Tibial nerve (tissue), 4 donors: ENCODE measurements at places on chromosomes 6 and 20.

DNA sequence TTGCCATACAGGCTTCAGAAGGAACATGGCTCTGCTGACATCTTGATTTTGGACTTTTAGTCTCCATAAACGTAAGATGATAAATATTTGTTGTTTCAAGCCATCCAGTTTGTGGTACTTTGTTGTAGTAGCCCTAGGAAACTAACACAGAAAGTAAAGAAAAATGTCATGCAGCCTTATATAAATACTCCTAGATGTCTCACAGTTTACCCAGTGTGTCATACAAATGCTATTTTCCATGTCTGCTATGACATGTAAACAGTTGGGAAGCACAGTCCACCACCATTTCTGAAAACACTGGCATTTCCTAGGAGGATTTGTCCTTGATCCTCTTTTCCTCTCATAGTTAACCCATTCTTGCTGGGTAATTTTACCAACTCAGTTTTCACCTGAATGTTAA is 30.6 kb upstream of the ME1 start:
- DNase-seq, result no peak

GRCh38 chr20:41140226-41141133 is 3.1 kb downstream of the PLCG1 start:
- no peak for DNase-seq

- no peak for DNase-seq
Observed at GRCh38 chr6:39197521-39197920, 31.8 kb downstream of the KCNK5 start.

- no peak for DNase-seq
Observed at GRCh38 chr6:110816677-110817076, 1.4 kb upstream of the CDK19 start.

DNA sequence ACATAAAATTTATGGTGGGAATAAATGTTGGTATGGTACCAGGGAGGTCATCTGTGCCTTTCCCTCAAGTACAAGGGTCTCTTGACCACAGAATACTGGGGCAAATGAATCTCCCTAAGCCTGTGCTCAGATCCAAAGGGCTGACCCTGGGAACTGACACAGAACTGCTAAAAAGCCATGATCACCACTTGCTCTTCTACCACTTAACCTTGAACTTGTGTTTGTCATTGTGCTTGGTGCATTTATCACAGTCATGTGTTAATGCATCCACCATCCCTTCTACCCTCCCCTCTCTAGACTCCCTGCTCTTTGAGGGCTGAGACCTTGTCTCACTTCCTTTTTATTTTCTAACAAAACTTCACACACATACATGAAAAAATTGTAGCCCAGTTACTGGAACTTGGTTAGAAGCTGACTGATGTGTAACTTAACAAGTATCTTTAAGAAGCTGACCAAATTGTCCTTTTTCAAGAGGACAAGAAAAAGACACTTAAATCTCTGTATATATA is 46.1 kb upstream of the PBOV1 start:
- DNase-seq, result no peak

DNA sequence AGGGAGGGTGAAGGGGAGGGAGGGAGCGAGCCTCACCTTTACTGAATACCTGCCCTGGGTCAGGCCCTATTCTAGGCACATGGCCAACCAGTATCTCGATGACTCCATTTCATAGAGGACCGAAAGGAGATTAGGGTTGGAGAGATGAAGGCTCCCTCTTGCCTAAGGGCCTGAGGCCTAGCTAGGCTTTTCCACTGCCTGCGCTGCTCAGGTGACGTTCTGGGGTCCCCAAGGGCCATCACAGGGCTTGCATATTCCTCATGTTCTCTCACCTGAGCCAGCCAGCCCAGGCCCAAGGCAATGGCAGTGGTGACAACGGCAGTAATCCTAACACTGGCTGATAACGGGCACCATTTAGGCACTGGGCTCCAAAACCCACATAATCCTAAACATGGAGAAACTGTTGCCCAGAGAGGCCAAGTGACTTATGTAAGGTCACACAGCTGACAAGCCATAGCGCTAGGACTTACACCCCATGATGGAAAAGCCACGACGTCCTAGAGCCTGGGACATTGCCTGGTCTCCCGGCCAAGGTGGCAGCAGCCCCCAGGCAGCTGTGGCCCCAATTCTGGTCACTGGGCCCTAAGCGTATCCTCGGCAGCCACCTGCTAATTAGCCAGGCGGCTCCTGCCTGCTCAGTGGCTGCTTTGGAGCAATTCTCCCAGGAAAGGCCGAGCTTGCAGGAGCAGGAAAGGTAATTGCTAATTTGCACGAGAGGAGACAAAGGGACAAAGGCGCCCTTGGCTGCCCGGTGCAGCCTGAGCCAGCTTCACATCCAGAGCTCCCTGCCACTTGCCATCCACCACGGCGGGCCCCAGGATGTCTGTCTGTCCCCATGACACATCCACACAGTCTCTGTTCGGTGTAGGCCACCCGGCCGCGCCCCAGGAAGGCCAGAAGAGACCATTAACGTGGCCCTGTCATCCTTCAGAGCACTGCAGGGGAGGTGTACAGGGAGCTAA is 21.5 kb downstream of the NOL4L start:
- no peak for DNase-seq

DNA sequence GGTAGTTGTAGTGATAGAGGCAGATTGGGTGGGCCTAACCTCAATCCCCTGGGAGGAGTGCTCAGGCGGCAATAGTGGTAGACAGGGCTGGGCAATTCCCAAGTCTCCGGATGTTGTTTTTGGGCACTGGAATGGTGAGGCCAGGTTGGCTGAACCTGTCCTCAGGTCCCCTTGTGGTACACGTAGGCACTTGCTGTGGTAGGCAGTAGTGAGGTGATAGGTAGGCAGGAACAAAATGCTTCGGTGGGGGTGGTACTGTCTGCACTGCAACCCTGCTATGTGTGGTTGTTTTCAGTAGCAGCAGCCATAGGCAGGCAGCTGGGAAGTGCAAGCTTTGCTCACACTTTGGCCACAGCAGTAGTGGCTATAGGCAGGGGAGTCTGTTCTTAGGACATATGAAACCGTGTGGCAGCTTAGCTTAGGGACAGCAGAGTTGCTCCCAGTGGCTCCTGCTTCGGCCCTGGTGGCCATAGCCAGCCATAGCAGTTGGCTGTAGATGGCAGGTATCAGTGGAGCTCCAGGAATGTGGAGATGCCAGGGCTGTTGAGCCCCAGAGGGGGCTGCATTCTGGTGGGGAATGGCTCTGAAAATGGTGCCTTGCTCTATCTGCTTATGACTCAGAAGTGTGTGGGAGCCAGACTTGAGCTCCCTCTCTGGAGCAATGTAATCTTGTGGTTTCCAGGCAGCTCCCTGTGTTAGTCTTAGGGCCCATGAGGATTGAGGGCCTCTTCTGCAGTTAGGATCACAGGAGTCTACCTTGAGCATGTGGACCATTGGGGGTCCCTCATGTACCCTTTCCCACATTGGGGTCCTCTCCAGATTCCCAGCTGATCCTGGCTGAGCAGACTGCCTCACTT is 241.8 kb upstream of the BMP2 start:
- DNase-seq, result no peak

DNA sequence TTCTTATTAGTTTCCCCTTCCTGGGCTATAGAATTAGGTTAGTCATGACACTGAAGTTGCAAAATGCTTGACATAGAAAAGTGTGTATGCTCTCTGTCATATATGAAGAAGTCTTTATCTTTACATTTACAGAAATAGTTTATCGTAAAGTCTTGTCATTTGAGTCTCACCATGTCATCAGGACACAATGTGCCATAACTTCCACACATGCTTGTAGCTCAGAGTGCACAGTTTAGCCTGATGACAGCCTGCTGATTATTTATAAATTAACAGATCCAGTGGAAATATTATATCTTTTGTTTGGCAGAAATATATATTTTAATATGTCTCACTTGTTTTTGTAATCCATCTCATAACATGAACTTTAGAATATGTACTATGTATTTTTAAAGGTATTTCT is 286.9 kb upstream of the QKI start:
- DNase-seq, result no peak

DNA sequence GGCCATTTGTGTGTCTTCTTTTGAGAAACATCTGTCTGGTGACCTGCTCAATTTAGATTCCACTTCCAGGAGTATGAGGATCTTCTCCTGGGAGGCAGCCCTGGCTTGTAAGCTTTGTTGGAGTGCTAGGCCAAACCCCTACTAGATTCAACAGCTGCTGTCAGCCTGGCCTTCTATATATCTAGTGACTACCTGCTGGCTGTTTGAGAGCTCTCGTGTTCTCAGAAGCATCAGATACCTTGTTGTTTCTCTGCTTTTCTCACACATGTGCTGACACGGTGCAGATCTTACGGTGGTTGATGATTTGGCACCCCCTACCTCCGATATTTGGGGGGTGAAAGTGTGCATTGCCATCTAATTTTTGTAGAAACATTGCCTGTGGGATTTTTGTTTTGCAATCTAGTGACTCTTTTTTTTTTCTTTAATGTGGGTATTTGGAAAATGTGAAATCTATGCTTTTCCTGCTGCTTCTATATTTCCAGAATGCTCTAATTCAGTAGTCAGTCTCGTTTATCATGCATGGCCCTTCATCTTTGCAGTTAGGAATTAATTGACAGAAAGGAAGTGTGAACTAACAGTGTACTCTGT is 4.7 kb downstream of the CCN2 start:
- no peak for DNase-seq

GRCh38 chr6:47308552-47309290 is 984 bp downstream of the TNFRSF21 start:
- DNase-seq, result no peak

GRCh38 chr20:20839771-20840170 is 127.3 kb upstream of the RALGAPA2 start:
- no peak for DNase-seq
